ENCODE measurements at places on chromosomes 12 and 14.

GRCh38 chr14:104230946-104231345 lies 92.6 kb downstream of the KIF26A start:
- no peak for DNase-seq

- no peak for DNase-seq
These were observed 4.3 kb upstream of the KRT72 start for GRCh38 chr12:52605542-52605941.

- DNase-seq = no peak
These were observed 30.9 kb downstream of the BTBD7 start for GRCh38 chr14:93301821-93302447.

- DNase-seq = no peak
These were observed 13.1 kb downstream of the ARMH4 start for GRCh38 chr14:58138714-58139482.

DNA sequence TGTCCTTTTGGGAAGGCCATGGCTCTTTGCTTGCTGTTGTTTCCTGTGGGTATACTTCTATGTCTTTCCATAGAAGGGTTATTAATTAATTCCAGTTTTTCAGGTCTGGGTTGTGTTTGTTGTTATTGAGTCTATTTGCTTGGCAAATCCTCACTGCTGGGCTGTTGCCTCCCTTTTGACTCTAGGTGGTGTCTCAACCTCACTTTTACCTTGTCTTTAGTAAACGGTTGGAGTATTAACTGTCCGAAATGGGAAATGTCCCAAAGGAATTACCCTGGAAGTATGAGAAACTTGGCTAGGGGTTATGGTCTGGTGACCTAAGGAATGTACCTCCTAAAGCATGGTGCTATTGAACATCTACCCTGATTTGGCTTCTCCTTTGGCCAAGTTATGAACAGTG lies 16.7 kb downstream of the PRH1 start:
- DNase-seq = no peak

DNA sequence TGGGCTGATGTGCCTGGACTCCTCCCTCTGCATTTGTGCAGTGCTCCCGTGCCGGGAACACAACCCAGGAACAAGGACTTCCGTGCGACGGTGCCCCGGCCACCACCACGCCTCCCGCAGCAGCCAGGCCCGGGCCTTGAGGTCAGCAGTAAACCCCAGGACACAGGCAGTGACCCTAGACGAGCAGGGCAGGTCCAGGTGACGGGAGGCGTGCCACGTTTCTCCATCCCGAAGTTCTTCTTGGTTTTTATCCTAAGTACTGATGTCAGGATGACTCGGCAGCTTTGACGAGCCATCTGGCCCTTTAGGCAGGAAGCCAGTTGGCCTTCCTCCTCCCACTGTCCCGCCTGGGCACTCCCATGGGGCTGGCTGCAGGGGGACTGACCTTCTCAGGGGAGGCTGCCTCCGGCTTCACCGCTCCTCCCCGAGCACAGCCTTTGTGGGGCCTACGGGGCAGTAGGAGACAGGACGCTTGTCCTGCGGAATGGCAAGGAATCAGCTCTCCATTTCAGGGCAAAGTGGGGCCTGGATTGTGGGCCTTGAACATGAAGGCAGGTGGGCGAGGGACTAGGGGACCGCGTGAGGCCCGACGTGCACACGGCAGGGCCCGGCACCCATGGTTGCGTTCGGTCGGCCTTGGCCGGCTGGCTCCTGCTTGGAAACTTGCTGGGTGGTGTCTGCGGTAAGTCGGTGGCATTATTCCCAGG lies 94.1 kb downstream of the FBXL14 start:
- DNase-seq = no peak

DNA sequence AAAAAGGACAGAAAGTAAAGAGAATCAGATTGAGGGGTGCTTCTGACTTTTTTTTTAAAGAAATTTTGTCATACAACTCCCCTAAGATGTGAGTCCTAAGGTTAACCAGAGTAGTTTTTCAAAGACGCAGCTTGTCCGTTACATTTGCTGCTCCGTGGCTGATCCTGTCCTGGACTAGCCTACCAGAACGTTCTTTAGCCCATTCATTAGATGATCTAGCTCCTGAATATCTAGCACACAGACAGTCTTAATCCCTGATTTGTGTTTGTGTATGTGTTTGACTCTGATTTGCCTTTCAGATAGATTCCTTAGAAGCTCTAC lies 60.3 kb downstream of the SAMD4A start:
- no peak for DNase-seq

DNA sequence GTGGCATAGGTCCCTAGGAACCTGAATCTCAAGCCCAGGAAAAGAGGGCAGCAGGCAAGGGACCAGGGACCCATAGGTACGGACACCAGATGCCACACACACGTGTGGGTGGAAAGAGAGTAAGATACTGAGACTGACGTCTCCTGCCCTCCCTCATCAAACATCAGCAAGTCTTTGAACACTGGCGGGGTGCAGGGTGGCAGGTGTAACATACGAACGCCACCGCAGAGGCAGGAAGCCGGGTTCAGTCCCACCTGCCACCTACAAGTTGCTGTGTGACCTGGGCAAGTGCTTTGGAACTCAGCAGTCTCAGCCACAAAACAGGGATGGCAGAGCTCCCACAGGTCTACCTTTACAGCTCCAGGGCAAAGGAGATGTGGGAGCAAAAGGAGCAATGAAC lies 11.1 kb downstream of the ACTN1 start:
- DNase-seq = no peak

GRCh38 chr12:93137656-93138612 lies 208.8 kb upstream of the EEA1 start:
- DNase-seq = no peak

DNA sequence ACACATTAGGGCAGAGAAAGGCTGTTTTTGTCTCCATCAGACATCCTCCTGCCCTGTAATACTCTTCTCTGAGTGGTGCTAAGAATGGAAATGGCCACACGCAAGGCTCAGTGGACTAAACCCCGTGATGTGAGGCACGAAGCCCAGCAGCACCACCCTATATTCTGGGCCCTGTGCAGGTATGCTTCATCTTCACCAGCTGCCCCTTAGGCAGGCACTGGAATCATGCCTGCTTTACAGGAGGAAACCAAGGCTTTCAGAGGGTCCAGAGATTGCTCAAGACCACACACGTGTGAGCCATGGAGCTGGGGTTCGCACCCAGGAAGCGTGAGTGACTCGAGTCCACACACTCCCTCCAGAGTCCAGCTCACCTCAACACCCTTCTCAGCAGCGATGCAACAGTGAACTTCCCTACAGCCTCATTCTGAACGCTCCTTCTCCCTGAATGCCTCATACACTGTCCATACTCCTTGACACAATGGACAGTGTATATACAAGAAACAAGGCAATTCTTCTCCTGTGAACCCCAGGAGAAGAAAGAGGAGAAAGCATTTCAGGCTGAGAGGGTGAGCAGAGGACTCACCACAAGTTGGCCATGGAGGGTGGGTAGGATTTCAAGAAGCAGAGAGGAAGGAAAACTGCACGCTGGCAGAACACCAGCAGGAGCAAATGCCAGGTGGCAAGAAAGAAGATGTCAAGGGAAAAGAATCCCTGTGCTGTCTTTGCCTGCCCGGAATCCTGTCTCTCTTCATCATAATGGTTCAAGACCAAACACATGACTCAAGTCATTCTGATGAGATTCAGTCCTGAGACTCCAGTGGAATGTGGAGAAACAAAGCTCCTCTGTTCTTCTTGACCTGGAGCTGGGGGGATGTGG lies 39.1 kb downstream of the NT5DC3 start:
- no peak for DNase-seq

Measured in NCI-H1930 (cell line).